ENCODE measurements at places on chromosomes 3 and 15. TPM values are rescaled to one million over a fixed set of nuclear protein-coding genes. Genes with fewer than 3 reads are reported as not detected.

Gene RPL32
- 2,104 TPM for polyA plus RNA-seq

Gene IL17RD
- 52.2 TPM for polyA plus RNA-seq

Gene HYAL1
- 6.2 TPM for polyA plus RNA-seq

Gene SLC22A14
- polyA plus RNA-seq = 0.32 TPM

Gene OPA1
- polyA plus RNA-seq = 77.3 TPM

Gene CSTA
- polyA plus RNA-seq = 0.56 TPM

Gene NPAP1
- 0.40 TPM for polyA plus RNA-seq

Gene SENP2
- 49.4 TPM for polyA plus RNA-seq
